Stimulated activated CD4-positive, alpha-beta T cell treated with anti-CD3 and anti-CD28 coated beads, Interleukin-2, amount 100 ng/mL, for 4 hours (primary cell): ENCODE measurements at places on chromosomes 2 and 18.

DNA sequence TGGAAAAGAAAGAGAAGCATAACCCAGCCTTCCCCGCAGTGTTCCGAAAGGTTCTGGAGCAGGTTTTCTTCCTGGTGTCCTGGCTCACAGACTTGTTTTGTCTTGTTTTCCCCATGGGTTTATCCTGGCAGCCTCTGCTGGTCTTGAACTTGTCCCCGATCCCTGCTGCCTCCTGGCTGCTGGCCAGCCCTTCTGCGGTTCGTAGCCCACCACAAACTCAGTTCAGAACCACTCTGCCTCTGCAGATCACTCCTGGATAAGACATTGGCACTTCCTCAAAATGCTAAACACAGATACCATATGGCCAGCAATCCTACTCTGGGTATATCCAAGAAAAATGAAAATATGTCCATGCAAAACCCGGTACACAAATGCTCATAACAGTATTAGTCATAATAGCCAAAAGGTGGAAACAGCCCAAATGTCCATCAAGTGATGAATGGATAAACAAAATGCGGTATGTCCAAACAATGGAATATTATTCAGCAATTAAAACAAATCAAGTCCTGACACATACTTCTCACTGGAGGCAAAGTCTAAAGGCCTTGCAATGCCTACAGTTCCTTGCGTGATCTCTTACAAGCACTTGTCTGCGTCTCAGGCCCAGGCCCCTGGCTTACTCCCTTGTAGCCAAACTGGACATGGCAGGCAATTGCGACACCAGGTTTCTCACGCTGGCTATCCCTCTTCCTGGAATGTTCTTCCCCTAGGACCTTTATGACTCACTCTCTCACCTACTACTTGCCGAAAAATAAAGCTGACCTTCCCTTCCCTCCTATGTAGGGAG, 28.0 kb upstream of the ARHGEF4 start:
- no peak for DNase-seq

DNA sequence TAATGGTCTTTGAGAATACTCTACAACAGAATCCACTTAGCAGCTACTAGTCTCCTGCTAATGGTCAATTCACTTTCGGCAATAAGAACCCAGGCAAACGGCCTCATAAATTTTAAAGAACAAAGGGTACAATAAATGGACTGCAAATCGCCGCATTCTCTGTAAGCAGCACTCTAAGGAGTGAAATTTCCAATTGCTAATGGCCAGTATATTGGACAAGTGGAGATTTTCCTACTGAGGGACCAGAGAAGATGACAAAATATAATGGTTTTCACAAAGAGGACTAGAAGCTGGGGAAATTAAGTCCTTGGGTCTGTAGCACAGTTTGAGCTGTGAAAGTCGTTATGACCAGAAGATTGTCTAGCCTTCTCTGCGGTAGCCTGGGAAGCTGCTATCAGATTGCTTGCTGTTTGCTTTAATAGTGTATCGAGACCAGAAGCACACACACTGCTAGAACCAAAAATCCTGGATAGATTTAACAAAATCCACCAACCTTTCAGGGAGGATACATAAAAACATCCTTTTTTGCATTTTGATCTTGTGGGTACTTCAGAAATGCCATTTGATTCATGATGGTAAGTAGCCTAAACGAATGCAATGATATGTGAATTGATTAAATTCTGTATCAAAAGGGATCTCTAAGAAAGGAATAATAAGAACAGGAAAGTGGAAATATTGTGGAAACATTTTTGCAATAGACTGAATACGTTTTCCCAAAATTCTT, 53.6 kb upstream of the ATP8B1 start:
- DNase-seq, result no peak

DNA sequence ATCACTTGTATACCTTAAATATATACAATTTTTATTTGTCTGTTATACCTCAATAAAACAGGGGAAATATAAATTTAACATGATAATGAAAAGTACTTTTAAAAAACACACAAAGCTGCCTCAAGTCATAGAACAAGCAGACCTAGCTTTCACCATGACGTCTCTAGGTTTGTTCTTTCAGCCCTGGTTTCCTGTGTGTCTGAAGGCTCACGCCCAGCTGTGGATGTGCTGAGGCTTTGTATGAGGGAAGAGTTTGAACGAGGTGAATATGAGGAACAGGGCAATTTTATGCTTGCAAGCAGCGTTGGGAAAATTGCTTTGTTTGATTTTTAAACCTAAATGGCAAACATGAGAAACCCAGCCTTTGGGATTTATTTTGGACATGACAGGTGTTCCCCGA, 15.3 kb downstream of the SH3RF3 start:
- DNase-seq, result no peak

DNA sequence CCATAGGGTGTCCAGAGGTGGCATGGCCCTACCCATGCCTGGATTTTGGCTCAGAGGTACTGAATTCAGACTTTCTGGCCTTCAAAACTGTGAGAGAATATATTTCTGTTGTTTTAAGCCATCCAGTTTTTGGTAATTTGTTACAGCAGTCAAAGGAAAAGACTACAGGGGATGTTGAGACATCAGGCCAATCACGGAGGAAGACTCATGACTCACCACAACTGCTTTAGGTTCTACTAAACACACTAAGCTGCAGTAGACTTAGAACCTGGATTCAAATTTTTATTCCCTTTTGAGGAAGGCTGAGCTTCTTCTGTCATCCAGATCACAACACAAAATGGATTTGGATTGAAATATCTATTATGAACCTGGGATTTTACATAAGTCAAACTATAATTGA, 12.0 kb upstream of the C2orf66 start:
- no peak for DNase-seq

GRCh38 chr2:218024336-218024735, 21.5 kb upstream of the TNS1 start:
- no peak for DNase-seq

- DNase-seq, result no peak
These were observed 35.2 kb downstream of the RAPGEF4 start for GRCh38 chr2:172770887-172771286.

DNA sequence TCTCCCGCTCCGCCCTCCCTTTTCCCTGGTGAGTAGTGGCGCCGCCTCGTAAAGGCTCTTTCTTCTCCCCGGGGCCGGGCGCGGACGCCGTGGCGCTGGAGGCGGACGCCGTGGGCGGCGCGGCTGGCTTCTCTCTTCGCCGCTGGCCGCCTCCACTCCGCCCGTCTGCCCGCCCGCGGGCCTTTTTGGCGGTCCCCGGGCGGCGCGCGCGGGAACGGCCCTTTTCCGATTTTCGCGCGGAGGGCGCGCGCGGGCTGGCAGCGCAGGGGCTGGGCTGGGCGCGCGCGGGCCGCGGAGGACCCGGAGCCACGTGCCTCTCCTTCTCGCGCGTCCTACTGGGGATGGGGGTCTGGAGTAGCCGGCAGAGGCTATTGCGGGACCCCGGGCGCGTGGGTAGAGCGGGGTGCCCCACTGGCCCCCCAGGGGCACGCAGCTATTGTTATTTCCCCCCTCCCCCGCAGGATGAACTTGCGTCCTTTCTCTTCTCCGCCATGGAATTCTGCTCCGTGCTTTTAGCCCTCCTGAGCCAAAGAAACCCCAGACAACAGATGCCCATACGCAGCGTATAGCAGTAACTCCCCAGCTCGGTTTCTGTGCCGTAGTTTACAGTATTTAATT, 472 bp downstream of the SLC20A1 start:
- DNase-seq, result peak; percentile 50
